ENCODE measurements at places on chromosomes 6 and 20.

DNA sequence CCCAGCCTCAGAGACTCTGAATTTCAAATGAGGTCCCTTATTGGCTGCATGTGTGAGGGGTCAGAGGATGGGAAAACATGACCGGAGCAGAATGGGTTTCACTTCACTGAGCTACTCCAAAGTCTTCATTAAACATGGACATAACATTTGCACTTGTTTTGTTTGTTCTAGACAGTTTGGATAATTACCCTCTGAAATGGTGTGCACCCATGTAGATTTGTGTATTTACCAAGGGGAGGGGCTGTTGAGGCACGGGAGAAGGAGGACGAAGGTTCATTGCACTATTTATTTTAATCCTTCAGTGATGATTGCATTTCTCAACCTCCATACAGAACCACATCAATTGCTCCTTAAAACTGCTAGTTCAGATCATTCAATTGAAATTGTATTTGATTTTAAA lies 364.2 kb downstream of the TFAP2B start:
- DNase-seq = peak; percentile 5

GRCh38 chr6:128519132-128519930 lies 1.1 kb downstream of the PTPRK start:
- DNase-seq = peak; percentile 27

GRCh38 chr6:43803055-43803782 lies 33.2 kb downstream of the VEGFA start:
- no peak for DNase-seq

DNA sequence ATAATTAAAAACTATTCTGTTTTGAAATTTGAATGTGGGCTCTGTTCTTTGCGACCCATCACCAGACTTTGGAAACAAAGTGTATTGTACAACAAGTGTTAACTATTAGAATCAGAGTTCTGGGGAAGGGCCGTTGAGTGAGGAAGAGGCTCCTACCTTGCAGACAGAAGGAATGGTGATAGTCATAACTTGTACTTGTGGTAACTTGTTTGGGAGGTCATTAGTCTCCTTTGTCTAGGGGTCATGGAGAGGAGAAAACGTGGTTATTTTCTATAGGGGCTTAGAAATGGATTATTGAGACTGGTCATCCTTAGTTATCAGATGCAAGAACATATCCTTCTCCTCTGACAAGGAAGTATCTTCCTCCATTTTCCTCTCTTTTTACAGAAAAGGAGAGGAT lies 174.8 kb downstream of the BMP2 start:
- DNase-seq = no peak

DNA sequence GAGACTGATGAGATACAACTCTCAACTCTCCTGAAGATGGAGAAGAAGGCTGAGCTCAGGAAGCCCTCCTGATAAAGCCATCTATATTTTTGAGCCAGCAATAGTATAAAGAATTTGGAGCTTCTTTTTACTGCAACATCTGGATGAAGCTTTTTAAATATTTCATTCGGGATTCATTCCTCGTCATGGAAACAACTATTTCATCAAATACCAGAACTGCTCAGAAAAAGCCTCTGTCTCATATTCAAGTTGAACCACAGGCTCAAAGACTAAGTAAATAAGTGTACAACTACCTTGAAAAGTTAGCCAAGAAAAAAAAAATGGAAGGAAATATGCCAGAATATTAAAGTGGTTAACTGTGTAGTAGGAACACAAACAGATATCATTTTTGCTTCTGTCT lies 37.8 kb downstream of the PTPRT start:
- no peak for DNase-seq

- DNase-seq = no peak
Observed at GRCh38 chr20:22833851-22834250, 201.3 kb upstream of the SSTR4 start.

DNA sequence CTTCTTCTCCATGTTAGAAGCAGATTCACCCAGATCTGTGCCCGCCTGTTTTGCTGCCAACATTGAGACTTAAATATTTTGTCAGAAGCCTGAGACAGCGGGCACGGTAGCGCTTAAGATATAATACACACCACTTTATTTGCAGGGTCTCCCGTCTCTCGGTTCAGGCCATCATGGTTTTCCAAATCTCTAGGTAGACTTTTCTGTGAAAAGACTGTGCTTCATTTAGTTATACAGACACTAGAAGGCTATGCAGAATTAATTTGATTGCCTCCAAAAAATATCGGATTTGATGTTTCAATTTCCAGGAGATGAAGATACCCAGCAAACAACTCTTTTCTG lies 598 bp downstream of the TBP start:
- no peak for DNase-seq

All from NCI-H510A treated with DMSO at 0.1 percent for 48 hours (cell line).